Endothelial cell of umbilical vein (primary cell): ENCODE measurements at places on chromosomes 4 and X. TPM values are rescaled to one million over a fixed set of nuclear protein-coding genes. Genes with fewer than 3 reads are reported as not detected.
A peak's percentile ranks its signal among the peaks of the same experiment; 100 is the strongest.

- no peaks in the 10 kb centered on the region for H3K36me3 ChIP-seq
- no peak overlapping the region for H3K4me3 ChIP-seq
- H3K27ac ChIP-seq = no peak overlapping the region
- no peaks in the 10 kb centered on the region for H3K4me1 ChIP-seq
- H3K27me3 ChIP-seq = no peaks in the 10 kb centered on the region
Observed at GRCh38 chr4:107734120-107734519, 14.1 kb upstream of the PAPSS1 start.

DNA sequence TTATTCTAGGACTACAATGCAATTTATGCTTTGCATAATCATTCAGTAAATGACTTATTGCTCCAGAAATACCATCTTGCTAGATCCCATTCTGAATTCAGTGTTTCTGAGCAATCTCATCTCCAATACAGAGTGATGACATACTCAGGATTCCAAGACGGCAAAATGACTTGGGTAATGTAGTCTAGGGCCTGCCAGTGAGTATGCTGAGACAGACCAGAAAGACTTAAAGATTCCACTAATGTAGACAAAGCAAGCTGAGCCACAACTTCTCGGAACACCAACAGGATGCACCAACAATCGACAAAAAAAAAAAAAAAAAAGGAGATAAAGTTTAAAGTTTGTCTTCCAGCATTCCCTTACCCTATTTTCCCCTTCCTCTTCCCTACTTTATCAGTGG lies 919 bp upstream of the SEC24B start:
- DNase-seq = peak; percentile 57
- peak overlapping the region; percentile 59 for H3K4me3 ChIP-seq
- H3K27ac ChIP-seq = peak overlapping the region; percentile 93
- no peaks in the 10 kb centered on the region for H3K27me3 ChIP-seq
- H3K36me3 ChIP-seq = no peaks in the 10 kb centered on the region

- H3K36me3 ChIP-seq = no peaks in the 10 kb centered on the region
- H3K4me3 ChIP-seq = no peak overlapping the region
- H3K4me1 ChIP-seq = peaks cover 2% of the 10 kb centered on the region
- no peak overlapping the region for H3K27ac ChIP-seq
Observed at GRCh38 chr4:153409412-153409811, 56.7 kb upstream of the TMEM131L start.

- no peaks in the 10 kb centered on the region for H3K36me3 ChIP-seq
- H3K27ac ChIP-seq = no peak overlapping the region
- H3K4me3 ChIP-seq = no peak overlapping the region
- no peaks in the 10 kb centered on the region for H3K27me3 ChIP-seq
Observed at GRCh38 chr4:148112231-148112982, 329.8 kb downstream of the NR3C2 start.

DNA sequence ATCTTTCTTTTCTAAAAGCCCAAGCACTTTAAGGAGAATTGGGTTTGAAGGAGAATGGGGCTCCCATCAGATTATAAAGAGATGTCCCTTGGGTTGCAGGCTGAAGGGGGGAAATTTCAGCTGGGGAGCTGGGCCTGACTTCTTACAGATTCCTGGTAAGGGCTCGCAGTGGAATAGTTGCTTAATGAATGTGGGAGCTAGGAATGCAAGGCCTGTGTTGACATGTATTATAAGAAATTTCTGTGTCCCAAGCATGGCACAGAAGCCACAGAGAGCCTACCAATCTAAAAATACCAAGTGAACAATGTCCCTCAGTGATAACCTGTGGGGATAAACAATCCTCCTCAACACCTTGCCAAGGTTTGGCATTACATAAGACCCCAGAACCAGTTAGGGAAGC lies 39.3 kb upstream of the WNK3 start:
- no peaks in the 10 kb centered on the region for H3K36me3 ChIP-seq
- no peak overlapping the region for H3K4me3 ChIP-seq
- H3K27me3 ChIP-seq = no peaks in the 10 kb centered on the region
- H3K4me1 ChIP-seq = no peaks in the 10 kb centered on the region

DNA sequence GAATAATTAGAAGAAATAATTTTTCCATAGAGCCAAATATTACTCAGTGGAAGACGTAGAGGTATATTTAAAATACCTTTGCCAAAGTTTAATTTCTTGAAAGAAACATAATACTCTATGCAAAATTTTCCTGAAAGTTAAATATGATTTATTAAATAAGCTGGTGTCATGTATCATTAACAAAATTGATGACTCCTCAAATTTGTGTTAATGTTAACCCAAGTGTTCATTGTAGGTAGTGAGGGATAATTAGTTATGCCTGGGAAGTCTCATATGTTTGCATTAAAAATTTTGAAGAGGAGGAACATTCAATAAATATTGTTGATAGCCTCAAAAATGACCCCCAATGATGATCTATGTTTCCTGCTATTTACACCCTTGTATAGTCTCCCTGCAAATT lies 292.7 kb upstream of the AMOT start:
- no peaks in the 10 kb centered on the region for H3K27me3 ChIP-seq
- H3K27ac ChIP-seq = no peak overlapping the region
- H3K36me3 ChIP-seq = no peaks in the 10 kb centered on the region

DNA sequence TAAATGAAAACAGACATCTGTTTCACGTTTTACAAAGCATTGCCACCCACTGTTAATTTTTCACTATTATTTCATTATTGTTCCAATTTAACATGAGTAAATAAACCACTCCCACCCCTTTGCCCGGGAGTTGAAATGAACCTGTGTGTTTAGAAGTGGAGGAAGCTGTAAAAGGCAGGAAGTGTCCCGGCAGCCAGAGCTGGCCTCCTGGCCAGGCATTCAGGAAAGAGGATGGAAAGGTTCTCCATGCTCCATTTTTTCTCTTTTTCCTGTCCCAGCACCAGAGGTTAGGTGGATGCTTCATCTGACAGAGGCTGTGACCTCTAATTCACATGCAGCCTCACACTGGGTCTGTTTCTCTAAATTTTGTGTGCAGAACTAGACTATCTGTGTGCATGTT lies 55.5 kb upstream of the LNX1 start:
- H3K4me1 ChIP-seq = peaks cover 8% of the 10 kb centered on the region
- H3K27me3 ChIP-seq = peaks cover 4% of the 10 kb centered on the region
- no peak overlapping the region for H3K4me3 ChIP-seq
- no peaks in the 10 kb centered on the region for H3K36me3 ChIP-seq
- peak; percentile 54 for DNase-seq
- H3K27ac ChIP-seq = no peak overlapping the region

DNA sequence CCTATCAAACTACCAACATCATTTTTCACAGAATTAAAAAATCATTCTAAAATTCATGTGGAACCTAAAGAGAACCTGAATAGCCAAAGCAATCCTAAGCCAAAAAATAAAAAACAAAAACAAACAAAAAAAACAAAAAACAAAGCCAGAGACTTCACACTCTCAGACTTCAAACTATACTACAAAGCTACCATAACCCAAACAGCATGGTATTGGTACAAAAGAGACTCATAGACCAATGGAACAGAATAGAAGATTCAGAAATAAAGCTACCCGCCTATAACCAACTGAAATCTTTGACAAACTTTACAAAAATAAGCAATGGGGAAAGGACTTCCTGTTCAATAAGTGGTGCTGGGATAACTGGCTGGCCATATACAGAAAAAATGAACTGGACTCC lies 152.3 kb upstream of the SMIM31 start:
- H3K4me1 ChIP-seq = no peaks in the 10 kb centered on the region
- no peak for DNase-seq
- H3K27me3 ChIP-seq = no peaks in the 10 kb centered on the region
- no peaks in the 10 kb centered on the region for H3K36me3 ChIP-seq

DNA sequence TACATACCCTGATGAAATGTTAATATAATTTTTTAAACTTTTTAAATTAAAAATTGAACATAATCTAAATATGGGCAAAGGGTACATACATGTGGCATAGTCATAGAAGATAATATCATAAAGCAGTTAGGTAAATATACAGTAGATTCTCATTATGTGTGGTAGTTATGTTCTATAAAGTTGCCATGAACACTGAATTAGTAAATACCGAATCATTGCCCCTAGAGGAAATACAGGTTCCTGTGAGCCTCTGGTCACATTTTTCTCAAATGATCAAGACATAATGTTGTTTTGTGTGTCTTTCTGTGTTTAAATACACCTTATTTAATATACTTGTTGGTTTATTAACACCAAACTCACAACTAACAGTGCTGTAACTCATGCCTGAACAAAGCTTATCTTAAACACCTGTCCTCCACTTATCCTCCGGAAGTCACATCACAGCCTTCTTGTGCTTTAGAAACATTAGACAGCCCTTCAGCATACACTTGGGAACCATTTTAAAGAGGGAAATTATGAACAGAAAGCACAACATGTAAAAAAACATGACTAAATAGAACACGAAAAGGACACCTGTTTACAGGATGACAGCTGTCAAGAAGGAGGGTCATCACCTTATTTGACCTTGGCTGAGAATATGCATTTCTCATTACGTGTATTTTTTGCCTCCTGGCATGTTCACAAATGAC lies 169.4 kb upstream of the NAP1L5 start:
- peak overlapping the region; percentile 84 for H3K27ac ChIP-seq
- no peak overlapping the region for H3K4me3 ChIP-seq
- H3K27me3 ChIP-seq = no peaks in the 10 kb centered on the region
- H3K4me1 ChIP-seq = peaks cover 38% of the 10 kb centered on the region
- DNase-seq = peak; percentile 83

GRCh38 chrX:13064599-13065143 lies 20.3 kb upstream of the FAM9C start:
- no peaks in the 10 kb centered on the region for H3K27me3 ChIP-seq
- no peak for DNase-seq
- H3K4me1 ChIP-seq = peaks cover 6% of the 10 kb centered on the region
- no peaks in the 10 kb centered on the region for H3K36me3 ChIP-seq
- no peak overlapping the region for H3K4me3 ChIP-seq

GRCh38 chr4:69497886-69498395 lies 2.2 kb upstream of the UGT2B4 start:
- no peak overlapping the region for H3K27ac ChIP-seq
- no peak for DNase-seq
- no peaks in the 10 kb centered on the region for H3K4me1 ChIP-seq
- H3K36me3 ChIP-seq = no peaks in the 10 kb centered on the region
- H3K4me3 ChIP-seq = no peak overlapping the region
- H3K27me3 ChIP-seq = no peaks in the 10 kb centered on the region

GRCh38 chr4:128322311-128322710 lies 34.7 kb upstream of the PGRMC2 start:
- H3K27ac ChIP-seq = peak overlapping the region; percentile 96
- H3K4me1 ChIP-seq = peaks cover 31% of the 10 kb centered on the region
- DNase-seq = peak; percentile 45
- no peaks in the 10 kb centered on the region for H3K27me3 ChIP-seq
- H3K4me3 ChIP-seq = no peak overlapping the region

DNA sequence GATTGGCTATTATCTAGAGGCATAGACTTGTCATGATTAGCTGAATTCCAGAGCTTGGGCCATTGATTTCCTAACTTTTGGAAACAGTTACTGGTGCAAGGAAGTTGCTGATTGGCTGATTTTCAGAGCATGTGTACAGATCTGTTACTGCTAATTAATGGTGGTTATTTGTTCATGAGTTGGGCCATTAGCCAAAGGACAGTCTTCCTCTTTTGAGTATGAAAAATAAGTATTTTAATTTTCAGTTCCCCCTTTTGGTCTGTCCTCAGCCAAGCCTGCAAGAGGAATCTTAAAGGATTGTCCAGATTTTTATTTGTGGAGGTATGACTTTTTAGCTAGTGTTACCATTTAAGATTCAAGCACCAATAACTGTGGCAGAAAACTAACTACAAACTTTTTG lies 7.0 kb upstream of the DSPP start:
- H3K4me1 ChIP-seq = no peaks in the 10 kb centered on the region
- H3K27ac ChIP-seq = no peak overlapping the region
- H3K27me3 ChIP-seq = no peaks in the 10 kb centered on the region
- H3K36me3 ChIP-seq = no peaks in the 10 kb centered on the region
- DNase-seq = no peak

- no peak overlapping the region for H3K27ac ChIP-seq
- H3K27me3 ChIP-seq = no peaks in the 10 kb centered on the region
- DNase-seq = peak; percentile 19
- H3K36me3 ChIP-seq = no peaks in the 10 kb centered on the region
Observed at GRCh38 chr4:161320377-161320776, 843.4 kb downstream of the FSTL5 start.

DNA sequence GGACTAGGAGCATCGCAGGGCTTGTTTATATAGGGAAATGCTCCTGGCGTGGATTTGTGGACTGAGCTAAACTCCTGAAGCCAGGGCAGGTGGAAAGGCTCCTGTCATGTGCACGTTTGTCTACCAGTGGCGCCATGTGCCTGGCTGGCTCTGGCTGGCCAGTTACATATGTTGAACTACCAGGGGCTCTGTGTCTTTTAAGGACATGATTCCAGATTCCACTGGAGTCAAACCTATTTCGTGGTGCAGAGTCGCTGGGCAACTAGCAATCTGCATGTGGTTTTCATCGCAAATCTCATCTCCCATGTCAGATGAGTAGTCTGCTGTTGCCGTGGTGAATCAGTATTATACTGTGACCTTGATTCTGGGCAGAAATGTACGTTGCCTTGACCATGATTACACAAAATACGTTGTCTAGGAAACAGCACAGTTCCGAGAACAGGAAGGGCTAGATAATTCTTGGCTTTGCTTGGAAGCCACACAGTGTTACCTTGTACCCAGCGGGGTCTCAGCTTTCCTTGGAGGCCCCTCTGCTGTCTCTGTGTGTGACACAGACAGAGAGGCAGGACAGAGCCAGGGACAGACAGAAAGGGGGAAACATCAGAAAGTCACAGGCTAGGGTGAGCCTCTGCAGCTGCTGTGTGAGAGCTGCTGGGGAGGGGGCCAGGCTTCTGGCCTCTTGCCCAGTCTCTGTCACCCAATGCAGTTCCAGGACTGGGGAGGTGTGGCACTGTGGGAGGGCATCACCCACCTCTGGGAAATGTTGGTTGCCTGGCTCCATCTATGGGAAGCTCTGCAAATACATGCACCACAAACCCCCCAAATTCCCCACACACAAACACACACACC lies 19.2 kb downstream of the PNMA6E start:
- peak; percentile 54 for DNase-seq
- no peaks in the 10 kb centered on the region for H3K4me1 ChIP-seq
- H3K27ac ChIP-seq = no peak overlapping the region
- no peaks in the 10 kb centered on the region for H3K27me3 ChIP-seq

DNA sequence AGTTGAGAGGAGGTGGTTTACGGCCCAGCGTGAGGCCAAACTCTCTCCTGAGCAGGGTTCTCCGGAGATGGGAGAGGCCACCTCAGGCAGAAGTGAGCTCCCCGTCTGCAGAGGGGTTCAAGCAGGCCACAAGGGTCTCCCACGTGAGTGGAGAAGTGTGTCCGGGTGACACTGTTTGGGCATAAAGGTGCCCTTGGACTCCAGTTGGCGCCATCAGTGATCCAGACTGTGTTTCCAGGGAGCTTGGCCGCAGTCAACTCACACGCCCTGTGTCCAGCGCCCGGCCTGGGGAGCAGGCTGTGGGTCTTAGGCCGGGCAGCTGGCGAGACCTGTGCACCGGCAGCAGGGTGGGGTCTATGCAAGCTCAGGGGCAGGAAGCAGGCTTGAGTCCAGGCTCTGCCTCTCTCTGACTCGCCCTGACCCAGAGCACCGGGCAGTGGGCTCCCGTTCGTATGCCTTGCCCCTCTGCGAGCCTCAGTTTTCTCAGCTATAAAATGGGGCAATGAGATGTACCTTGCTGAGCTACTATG lies 24.6 kb upstream of the HTRA3 start:
- peaks cover 2% of the 10 kb centered on the region for H3K36me3 ChIP-seq
- no peak for DNase-seq
- no peak overlapping the region for H3K4me3 ChIP-seq
- H3K27me3 ChIP-seq = no peaks in the 10 kb centered on the region
- H3K4me1 ChIP-seq = no peaks in the 10 kb centered on the region

The XAGE1A gene
- total RNA-seq = not detected in 2 replicates

The HSFX3 gene
- not detected in 2 replicates for total RNA-seq

The AKAP4 gene
- not detected in 2 replicates for total RNA-seq

The TCP11X2 gene
- total RNA-seq = not detected in 2 replicates

The PNCK gene
- total RNA-seq = not detected in 2 replicates
